ENCODE measurements at places on chromosomes 5 and 9.

DNA sequence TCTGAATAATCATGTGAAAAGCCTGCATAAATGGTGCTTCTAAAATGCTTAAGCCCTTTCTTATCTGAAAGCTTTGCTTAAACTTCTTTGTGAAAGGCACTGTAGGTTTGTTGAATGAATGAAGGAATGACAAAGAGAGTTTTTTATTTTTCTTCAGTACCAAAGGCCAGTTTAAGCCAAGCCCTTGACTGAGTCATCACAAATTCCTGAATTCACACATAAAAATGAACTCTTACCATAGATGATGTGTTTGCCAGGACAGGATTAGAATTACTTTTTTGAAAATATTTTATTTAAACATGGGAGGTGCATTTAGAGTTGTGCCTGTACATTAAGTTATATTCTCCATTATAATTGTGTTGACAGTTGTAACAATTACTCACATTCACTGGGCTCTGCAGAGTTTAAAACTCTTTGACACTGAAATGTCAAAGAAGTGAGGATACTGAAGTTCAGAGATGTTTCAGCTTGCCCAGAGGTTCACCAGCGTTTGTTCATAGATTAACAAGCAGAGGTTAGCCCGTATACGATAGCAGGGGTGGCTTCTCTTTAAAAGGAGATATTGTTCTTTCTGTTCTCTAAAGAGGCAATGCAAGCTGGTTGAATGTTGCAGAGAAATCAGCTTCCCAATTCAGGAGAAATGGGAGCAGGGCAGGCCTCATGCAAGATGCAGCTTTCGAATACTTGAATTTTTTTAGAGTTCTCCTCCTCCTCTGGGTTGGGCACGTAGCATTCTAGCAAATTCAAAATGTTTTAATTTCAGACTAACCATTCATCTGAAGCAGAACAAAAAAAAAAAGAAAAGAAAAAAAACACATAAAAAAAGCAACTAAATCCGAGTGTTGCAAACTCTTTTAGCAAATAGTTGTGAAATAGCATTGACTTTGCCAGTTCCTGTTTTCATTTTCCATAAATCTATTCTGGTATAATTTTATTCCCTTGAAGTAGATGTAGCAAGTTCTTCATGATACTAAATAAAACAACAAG, 358.7 kb upstream of the KLF4 start:
- peak; percentile 44 for DNase-seq

GRCh38 chr9:131999692-132000551, 79.7 kb downstream of the MED27 start:
- DNase-seq = no peak

- DNase-seq = no peak
Observed at GRCh38 chr5:112795342-112795741, 57.7 kb downstream of the APC start.

DNA sequence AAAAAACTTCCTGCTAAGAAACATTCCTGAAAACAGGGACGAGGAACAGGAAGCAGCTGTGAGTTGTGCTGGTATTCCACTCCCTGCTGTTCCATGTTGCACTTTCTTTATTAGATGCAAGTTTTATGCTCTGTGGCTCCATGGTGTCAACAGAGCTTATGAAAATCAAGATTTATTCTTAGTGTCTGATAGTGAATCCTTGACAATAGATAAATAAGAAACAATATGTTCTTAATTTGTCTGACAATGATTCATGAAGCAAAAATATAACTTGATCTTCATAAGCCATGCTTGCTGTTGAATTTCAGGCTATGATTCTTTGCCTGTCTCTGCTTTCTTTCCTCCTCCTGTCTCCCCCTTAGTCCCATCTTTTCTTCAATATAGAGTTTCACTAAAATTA, 119.6 kb downstream of the DROSHA start:
- no peak for DNase-seq

DNA sequence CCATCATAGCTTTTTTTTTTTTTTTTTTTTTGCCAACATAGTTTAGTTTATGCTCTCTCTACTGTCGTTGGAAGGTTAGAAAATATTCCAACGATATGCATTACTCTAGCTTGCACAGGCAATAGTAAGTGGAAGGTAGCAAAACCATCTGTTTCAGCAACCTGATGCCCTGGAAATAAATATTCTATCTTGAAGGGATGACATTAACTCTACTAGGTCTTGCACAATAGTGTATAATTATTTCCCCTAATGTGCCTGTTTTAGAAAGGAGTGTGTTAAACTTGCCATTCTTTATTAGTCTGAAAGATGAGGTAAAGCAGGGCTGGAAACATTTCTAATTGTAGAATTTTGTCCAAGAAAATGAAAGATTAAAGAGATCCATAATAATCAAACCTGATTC, 111.0 kb downstream of the PCSK5 start:
- no peak for DNase-seq

DNA sequence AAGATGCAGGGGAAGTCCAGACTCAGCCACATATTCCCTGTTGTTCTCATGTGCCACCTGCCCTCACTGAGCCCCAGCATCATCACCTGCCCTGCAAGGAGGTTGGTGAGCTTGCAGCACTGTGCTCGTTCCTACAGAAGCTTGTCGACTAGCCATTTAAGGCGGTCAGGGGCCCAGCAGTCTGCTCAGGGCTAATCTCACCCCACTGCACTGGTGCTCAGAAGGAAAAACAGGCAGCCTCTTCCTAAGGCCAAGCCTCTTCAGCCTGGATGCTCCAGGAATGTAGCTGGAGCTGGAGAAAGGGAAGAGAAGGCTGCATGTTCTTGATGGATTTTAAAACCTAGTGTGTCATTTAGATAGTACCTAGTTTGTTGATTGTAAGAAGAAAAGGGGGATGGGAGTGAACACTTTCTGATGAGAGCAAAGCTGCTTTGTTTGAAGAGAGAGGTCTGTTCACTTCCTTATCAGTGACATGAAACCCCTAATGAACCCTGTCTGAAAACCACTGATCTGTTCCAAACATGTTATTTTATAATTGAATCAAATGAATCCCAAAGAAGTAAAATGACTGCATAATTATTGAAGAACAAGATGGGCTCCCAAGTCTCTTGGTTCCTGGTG, 10.6 kb upstream of the ASPN start:
- no peak for DNase-seq

- no peak for DNase-seq
Observed at GRCh38 chr9:134626571-134627416, 14.8 kb upstream of the COL5A1 start.

DNA sequence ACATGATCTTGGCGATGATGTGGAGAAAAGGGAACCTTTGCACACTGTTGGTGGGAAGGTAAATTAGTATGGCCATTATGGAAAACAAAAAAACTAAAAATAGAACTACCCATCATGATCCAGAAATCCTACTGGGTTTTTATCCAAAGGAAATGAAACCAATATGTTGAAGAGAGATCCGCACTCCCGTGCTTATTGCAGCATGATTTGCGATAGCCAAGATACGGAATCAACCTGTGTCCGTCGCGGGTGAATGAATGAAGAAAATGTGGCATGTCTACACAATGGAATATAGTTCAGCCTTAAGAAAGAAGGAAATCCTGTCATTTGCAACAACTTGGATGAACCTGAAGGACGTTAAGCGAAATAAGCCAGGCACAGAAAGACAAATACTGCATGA, 84.5 kb downstream of the TTLL11 start:
- DNase-seq = no peak

GRCh38 chr9:86535406-86535915, 181.3 kb upstream of the TUT7 start:
- DNase-seq = no peak

DNA sequence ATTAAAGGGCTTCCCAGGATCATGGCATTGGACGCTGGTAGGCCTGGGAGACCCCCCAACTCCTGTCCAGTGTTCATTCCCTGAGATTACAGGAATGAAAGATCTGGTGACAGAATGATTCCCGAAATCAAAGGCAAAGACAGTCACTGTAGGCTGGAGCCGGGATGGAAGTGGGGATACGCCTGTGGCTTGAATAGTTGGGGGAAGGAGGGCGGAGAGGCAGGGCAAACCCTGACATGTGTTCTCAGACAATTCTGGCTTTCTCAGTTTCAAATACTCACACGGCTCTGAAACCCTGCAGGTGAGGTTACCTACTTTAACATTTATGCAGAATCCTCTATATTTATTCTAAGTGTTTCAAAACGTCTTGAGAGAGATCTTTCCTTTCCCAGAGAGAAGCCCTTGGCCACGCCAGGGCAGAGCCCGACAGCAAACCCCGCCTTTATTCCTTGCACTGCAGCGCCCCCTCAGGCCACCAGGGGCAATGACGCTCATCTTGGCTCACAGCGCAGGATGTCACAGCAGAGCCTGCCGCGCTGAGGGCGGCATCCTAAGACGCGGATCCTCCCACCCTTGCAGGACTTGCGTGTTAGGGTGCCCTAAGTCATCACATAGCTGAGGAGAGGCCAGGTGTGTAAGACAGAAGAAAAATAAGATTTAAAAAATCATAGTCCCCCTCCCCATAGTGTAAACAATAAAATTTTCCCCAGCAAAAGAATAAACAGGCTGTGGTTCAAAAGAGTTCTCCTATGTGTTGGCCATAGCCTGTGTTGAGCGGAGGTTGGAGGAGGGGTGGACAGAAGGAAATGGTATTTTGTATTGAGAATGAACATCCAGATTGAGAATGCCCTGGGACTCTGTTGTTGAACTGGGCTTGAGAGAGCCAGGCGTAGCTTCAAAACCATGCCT, 284.5 kb downstream of the NTRK2 start:
- DNase-seq = peak; percentile 82

DNA sequence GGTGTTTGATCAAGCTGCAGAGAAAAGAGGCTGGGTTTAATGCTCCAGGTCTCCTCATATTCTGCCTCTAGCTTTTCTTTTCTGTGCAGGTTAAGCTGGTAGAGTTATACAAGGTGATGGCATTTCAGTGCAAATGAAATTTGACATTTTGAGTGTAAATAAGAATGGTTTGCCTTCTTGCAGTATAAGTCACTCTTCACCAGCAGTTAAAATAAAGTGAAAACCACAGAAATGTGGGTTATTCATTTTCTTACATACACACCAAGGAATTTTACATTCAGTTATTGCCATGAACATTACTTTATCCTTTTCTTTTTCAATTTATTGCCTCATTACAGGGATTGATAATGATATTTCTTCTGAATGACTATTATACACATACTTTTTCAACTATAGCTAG, 337.5 kb upstream of the PCSK5 start:
- no peak for DNase-seq
